Stimulated activated CD8-positive, alpha-beta memory T cell treated with anti-CD3 and anti-CD28 coated beads, Interleukin-15, amount 100 ng/mL, for 24 hours (primary cell): ENCODE measurements at places on chromosomes 16 and 17.

DNA sequence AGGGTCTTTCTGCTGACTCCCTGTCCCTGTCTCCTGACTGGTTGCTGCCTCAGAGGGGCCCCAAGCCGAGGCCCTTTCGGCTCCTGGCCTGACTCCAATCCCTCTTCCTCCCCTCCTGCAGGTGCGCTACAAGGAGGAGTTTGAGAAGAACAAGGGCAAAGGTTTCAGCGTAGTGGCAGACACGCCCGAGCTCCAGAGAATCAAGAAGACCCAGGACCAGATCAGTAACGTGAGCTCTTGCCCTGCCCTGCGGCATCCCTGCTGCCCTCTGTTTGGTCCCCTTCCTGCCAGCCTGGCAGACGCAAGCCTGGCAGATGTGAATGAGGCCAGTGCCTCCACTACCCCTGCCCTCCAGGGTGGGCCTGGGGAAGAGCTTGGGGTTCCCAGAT, 27.1 kb upstream of the LASP1NB start:
- DNase-seq: no peak

GRCh38 chr17:43662413-43663141, 855 bp upstream of the MEOX1 start:
- no peak for DNase-seq

GRCh38 chr17:29369831-29370735, 20.1 kb upstream of the TAOK1 start:
- no peak for DNase-seq

- no peak for DNase-seq
Measured at GRCh38 chr17:32755045-32755805, 121.7 kb downstream of the MYO1D start.

- DNase-seq: no peak
Measured at GRCh38 chr17:40485851-40486521, 15.4 kb downstream of the TNS4 start.

DNA sequence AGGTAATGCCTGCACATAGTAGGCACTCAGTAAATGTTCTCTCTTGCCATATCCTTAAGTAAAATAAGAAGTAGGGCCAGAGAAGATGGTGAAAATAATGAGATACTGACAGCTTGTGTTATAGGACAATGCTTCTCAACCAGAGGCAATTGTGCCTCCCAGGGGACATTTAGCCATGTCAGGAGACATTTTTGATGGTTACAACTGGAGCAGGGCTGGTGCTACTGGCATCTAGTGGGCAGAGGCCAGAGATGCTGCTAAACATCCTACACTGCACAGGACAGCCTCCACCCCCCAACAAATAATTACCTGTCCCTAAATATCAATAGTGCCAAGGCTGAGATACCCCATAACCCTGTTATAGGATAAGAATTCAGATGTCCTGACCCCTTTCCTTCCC, 1.7 kb downstream of the RAD51D start:
- DNase-seq: no peak

- no peak for DNase-seq
Measured at GRCh38 chr17:50767446-50767845, at the start of gene ANKRD40CL. Gene ANKRD40CL (minus strand): TSS chr17:50767518. CDS start chr17:50766913, 605 bp downstream.

DNA sequence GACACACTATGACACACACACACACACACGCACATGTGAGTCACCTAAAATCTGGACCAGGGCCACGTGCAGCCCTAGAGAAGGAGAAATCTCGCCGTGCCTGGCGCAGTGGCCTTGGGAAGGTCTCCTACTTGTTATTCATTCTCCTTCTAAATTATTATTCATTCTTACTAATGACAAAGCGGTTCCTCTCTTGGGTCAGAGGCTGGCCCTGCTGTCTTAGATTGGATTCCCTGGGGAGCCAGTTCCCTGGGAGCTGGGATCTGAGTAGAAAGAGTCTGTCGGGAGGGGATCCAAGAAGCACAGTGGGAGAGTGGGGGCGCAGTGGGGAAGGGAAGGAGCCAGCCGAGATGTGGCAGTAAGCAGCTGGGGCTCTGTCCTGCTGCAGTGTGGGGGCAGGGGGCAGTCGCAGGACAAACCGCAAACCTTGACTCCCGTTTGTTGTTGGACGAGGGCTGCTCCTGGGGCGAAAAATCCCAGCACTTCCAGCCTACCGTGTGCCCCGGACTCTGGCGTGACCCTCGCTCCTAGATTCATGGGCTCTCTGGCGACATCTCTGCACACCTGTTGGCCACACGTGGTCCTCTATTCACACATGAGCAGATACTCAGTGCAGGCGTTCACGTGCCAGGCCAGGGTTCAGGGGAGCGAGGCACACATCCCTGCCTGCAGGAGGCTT, 18.7 kb upstream of the JPH3 start:
- no peak for DNase-seq

- no peak for DNase-seq
Measured at GRCh38 chr17:82238472-82239201, 9.8 kb downstream of the SLC16A3 start.

DNA sequence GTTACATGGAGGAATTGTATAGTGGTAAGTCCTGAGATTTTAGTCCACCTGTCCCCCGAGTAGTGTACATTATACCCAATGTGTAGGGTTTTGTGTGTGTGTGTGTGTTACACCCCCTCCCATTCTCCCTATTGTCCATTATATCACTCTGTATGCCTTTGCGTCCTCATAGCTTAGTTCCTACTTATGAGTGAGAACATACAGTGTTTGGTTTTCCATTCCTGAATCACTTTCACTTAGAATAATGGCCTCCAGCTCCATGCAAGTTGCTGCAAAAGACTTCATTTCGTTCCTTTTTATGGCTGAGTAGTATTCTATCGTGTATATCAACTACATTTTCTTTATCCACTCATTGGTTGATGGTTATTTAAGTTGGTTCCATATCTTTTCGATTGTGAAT, 635 bp upstream of the FA2H start:
- DNase-seq: no peak

- no peak for DNase-seq
Measured at GRCh38 chr16:81713796-81714195, 65.3 kb upstream of the PLCG2 start.

- DNase-seq: no peak
Measured at GRCh38 chr17:82737967-82738877, 2.8 kb downstream of the FN3K start.

DNA sequence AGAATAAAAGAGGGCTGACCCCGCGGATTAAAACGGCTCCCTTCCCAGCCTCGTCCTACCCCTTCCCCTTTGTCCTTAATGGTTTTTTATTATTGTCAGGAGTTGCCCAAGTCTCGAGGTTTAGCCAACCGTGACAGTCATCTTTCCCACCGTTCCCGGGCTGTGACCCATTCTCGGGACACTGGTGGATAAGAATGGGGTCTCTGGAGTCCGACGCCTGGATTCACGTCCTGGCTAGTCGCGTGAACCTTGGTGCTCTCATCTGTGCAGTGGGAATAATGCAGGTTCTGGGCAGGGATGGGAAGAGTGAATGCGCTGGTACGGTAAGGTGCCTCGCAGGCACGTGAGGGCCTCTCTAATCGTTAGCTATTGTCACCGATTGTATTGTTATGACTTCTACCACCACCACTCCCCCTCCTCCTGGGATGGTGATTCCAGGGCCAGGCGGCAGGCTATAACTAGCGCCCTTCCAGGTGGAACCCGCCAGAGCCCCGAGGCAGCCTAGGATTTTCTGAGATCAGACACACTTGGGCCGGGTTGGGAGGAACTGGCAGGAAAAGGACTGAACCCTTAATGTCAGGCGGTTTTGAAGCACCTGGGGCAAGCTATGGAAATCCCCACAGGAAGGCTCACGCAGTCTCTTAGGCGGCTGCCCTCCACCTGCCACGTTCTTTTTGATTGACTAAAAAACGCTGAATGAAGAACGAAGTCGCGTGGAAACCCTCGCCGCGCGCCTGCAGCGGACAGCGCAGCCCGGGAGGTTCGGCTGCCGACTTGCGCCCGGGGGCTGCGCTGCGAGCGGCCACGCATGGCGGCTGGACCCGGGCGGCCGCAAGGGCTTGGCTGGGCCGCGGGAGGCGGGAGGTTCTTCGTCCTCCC, 2.7 kb downstream of the HS3ST3B1 start:
- DNase-seq: no peak

- no peak for DNase-seq
Measured at GRCh38 chr16:30005341-30006094, 5.3 kb downstream of the DOC2A start.

- peak; percentile 8 for DNase-seq
Measured at GRCh38 chr17:3845291-3845620, 790 bp downstream of the NCBP3 start.

DNA sequence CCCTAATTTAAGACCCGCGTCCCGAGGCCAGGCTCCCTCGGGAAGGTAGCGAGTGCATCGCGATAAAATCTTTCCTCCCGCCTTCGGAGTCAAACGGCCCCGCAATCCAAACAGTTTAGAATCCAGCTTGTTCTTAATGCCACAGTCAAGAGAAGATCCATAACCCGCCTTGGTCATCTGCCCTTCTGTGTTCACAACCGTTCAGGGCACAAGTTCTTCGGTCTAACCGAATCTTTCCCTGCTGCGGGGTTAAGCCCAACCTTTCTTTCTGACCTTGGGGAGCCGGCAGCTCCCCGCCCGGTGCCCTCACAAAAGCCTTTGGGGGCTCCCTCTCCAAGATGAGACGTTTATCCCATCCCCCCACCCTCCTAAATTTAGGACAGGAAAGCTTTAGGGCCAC, 30.3 kb downstream of the CPSF4L start:
- no peak for DNase-seq

GRCh38 chr16:80563066-80563465, 22.3 kb downstream of the DYNLRB2 start:
- no peak for DNase-seq

GRCh38 chr17:50221864-50222545, 20.6 kb upstream of the COL1A1 start:
- no peak for DNase-seq

DNA sequence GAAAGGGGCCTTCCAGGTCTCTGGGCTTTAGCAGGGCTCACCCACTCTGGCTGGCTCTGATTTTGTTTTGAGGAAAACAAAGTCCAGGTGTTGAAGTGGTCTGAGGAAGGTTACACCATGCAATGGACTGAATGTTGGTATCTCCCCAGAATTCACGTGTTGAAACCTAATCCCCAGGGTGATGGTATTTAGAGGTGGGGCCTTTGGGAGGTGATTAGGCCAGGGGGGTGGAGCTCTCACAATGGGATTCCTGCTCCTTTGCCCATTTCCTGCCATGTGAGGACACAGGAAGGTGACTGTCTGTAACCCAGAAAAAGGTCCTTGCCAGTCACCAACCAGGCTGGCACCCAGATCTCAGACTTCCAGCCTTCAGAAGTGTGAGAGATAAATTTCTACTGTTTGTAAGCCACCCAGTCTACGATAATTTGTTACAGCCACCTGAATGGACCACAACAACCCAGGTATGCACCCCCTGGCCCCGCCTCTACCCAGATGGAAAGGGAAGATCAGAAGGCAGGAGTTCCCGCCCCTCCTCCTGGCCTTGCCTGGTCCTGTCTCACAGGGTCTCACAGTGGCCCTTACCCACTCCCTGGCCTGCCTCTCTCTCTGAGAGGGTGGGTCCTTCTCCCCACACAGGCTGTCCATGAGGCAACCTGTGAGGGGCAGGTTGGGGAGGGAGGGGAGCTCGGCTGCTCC, 32.0 kb downstream of the LRRC75A start:
- DNase-seq: no peak

GRCh38 chr16:84570739-84571403, 47.0 kb downstream of the COTL1 start:
- no peak for DNase-seq

DNA sequence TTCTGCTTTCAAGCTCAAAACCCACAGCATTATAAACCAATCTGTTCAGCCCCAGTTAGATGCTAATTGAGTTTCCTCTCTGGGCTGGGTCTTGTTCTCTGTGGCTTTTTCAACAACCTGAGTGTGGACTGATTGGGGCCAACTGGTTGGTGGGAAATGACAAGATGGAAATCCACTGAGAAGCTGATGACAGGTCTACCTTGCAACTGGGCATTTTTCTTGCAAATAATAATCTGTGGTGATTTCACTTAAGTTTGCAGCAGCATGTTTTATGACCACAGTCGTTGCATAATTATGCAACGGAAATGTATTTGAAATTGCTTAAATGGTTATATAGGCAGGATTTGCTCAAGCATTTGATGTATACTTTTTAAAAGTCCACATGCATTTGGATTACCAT, 69.9 kb downstream of the AKAP1 start:
- DNase-seq: no peak

DNA sequence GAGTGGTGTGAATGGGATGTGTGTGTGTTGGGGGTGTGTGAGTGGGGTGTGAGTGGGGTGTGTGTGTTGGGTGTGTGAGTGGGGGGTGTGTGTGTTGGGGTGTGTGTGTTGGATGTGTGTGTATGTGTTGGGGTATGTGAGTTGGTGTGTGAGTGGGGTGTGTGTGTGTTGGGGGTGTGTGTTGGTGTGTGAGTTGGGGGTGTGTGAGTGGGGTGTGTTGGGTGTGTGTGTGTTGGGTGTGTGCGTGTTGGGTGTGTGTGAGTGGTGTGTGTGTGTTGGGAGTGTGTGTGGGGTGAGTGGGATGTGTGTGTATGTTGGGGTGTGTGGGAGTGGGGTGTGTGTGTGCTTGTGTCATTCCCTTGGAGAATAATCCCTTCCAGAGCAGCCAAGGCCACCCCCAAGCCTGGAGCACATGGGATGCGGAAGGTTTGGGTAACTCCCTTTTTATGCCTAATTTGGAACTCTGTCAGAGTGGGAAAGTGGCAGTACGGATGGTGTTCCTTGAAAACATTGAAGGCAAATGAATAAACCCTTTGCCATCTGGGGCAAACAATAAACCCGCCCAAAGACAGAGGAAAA, 14.3 kb downstream of the RNF213 start:
- no peak for DNase-seq

- no peak for DNase-seq
Measured at GRCh38 chr17:78442648-78443218, 64.3 kb downstream of the PGS1 start.

GRCh38 chr17:77332034-77332971, 191.5 kb downstream of the SEC14L1 start:
- DNase-seq: no peak
